ENCODE measurements at places on chromosomes 5 and 9. TPM values are rescaled to one million over a fixed set of nuclear protein-coding genes. Genes with fewer than 3 reads are reported as not detected.

GRCh38 chr5:69492391-69492922 is at the start of gene OCLN:
Gene OCLN, plus strand, starts transcription at chr5:69492790. Its CDS starts 11,455 bp downstream, at chr5:69504245.
- DNase-seq: peak; percentile 91

- no peak for DNase-seq
These were observed 8.3 kb downstream of the HNRNPH1 start for GRCh38 chr5:179615203-179615602.

- no peak for DNase-seq
These were observed 86.6 kb downstream of the EHMT1 start for GRCh38 chr9:137705443-137705863.

DNA sequence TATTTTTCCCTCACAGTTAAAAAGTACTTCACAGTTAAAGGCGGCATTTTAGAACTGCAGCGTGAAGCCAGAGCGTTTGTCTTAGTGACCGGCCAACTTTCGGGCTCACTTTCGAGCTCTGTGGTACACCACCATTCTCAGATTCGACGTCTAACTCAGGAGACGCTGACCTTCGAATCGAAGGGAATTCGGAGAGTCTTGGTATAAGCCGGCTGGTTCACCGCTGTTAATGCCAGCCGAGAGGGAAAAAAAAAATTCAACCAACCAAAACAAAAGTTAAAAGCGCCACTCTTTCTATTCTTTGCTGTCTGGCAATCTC is 544 bp upstream of the SNX24 start:
- DNase-seq: no peak

DNA sequence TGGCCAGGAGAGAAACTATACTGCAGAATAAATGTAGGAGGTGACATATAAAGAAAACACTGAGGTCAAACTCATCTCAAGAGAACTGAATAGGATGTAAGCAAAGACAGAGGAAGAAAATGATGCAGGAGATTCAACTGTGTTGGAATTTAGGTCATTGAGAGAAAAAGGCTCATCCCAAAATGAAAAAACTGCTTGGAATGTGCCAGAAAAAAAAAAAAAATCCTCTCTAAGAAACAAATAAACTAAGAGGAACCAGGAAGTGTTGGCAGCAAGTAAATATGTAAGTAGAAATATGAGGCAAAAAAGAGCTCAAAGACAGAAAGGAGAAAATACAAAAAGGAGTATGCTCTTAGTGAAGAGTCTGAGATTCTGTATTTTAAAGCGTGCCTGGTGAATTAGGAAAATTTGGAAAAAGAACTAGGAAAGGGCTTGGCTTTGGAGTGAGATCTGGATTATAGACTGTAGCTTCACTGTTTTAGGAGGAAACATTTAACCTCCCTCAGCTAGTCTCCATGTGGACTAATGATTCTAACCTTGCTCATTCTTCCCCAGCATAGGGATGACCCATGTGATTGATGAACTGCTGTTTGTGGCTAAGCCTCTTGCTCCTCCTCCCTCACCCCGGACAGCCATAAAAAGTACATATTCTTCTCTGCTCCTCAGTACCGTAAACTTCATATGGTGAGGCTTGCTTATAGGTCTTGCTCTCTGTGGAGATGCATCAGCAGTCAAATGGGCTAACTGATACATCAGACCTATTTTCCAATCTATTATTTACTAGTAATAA is 185.6 kb upstream of the POU5F2 start:
- DNase-seq: no peak

DNA sequence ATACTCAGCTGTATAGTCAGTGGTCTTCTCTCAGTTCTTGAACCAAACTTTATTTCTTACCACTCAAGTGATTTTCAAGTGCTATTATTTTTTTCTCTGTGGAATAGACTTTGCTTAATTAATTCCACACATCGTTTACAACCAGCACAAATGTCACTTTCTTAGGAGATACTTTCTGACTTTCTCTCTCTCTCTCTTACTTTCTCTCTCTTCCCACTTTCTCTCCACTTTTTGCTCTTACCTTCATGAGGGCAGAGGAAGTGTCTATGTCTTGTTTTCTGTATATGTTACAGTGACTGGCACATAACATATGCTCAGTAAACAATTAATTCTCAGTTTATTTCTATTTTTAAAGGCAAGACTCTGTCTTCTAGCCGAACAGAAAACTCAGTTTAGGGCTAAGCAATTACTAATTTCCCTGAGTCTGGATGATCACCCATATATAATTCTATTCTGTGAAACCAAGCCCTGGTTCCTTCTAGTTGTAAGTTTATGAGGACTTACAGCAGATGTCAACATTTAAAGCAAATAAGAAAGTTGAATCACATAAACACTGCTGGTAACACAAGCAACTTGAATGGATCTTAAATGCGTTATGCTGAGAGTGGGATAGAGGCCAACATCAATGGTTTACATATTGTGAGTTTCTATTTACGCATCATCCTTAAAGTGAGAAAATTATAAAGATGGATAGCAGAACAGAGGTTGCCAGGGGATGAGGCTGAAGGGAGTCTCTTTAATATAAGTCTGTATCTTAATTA is 791.4 kb downstream of the MTRR start:
- DNase-seq: no peak

DNA sequence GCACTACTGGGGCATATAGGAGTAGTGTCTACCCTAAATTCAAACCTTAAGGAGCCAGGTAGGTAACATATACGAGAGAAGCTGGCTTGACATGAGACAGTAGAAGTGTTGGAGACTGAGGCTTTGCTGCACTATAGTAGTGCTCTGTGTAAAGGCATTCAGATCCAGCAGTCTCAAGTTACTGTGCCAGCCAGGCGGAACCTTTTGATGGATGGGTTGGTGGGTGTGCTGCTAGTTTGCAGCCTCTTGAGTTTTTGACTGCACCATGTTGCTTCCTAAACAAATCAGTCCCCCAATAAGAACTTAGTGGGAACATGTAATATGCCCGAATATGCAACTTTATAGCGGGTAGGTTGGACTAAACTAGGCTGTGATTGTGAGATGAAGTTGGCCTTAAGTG is 1.5 kb downstream of the CLTA start:
- DNase-seq: no peak

DNA sequence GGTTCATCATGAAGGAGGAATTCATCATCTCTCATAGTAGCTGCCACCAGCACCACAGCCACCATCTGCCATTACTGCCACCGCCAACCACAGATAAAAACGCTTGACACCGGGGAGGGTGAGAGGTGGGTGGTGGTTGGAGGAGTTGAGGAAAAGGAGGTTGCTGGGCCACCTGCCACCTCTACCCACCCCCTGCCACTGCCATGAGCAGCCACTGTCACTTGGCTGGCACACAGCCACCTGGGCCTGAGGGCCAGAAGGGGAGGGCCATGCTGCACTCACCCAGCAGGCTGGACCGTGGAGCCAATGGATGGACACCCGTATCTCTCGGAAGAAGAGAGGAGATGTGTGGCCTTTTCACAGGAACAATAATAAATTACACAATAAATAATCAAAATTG is 31.3 kb upstream of the SLC36A2 start:
- no peak for DNase-seq

DNA sequence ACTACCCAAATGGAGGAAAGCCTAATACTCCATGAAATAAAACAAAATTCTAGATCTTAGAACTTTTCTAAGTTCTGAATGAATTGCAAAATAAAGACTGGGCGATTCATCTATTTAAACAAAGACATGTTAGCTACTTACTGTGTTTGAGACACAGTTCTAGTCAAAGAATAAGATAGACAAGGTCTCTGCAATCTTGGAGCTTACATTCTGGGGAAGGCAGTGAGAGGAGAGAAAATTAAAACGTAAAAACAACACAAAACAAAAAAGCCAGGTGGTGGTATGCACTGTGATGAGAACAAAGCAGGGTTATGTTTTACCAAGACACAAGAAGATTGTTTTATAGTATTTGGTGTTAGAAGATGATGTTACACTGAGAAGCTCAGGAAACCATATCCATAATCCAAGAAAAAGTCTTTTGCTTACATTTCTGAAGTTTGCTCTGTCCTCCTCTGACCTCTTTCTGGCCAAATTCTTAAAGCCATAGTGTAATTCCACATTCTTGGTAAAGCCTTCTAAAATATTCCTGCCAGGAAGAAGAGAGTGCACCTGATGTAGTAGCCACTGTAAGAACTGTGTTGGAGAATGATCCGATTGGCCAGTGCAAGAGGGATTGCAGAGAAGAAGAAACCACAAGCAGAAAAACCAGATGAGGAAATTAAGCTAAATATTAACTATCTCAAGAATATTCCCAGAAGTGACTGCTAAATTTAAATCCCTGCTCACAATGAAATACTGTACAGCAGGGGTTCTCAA is 218.4 kb downstream of the PCSK1 start:
- DNase-seq: peak; percentile 34

DNA sequence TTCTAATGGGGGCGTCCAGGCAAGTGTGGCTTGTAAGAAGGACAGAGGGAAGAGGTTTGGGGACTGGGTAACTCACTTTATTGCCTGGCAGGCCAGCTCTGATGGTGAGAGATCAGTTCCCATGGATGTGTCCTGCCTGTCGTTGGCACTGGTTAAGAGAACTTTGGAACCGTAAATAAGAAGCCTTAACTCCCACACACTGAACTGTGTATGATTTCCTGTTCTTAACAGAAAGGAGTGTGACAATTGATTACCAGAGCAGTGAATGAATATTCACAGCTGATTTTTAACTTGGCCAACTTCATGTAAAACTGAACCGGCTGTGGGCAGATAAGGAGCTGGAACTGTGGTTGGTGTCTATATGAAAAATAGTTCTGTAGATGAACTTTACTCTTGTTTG is 63.2 kb downstream of the MEGF10 start:
- peak; percentile 51 for DNase-seq

DNA sequence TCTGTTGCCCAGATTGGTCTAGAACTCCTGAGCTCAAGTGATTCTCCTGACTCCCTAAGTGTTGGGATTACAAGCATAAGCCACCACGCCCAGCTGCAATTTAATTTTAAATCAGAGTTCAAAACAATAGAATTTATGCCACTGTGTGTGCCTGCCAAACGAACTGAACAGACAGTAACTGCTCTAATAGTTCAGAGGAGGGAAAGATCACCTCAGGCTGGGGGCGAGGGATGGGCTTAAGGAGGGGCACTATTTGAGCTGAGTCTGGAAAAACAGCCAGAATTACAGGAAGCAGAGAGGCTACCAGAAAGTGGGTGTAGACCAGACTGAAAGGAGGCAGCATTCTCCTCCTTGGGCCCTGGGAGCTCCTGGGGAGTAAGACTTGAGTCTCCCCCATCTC is 12.2 kb downstream of the NOL6 start:
- DNase-seq: no peak

- DNase-seq: no peak
These were observed 112.6 kb upstream of the CACNA1B start for GRCh38 chr9:137764981-137765380.

- DNase-seq: no peak
These were observed 222.2 kb downstream of the LURAP1L start for GRCh38 chr9:12997009-12997408.

DNA sequence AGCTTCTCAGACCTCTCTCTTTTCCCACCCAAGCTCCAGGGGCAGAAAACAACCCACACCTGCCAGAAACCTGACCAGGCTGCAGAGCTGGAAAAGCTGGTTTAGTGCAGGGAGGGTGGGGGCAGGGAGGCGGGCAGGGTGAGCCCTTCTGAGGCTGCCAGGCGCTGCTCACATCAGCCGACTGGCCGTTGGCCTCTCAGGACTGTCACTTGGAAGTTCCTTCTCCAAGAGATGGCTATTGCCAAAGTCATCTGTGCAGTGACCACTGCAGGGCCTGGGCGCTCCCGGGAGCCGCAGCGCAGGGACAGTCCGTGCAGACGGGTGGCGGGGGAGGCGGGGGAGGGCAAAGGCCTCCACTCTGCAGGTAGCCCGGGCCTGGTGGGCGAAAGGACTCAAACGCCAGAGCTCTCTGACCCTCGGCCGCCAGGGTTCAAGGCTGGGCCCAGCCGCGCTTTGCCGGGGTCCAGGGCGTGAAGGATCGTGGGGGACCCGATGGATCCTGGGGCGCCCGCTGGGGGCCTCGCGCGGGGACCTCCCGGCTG is 205.0 kb upstream of the IER5L start:
- peak; percentile 81 for DNase-seq

- DNase-seq: no peak
These were observed 8.2 kb downstream of the GALNT10 start for GRCh38 chr5:154198611-154199230.

GRCh38 chr5:60522292-60522905 is 177.6 kb downstream of the DEPDC1B start:
- no peak for DNase-seq

GRCh38 chr9:117073539-117074341 is 341.1 kb downstream of the ASTN2 start:
- no peak for DNase-seq

DNA sequence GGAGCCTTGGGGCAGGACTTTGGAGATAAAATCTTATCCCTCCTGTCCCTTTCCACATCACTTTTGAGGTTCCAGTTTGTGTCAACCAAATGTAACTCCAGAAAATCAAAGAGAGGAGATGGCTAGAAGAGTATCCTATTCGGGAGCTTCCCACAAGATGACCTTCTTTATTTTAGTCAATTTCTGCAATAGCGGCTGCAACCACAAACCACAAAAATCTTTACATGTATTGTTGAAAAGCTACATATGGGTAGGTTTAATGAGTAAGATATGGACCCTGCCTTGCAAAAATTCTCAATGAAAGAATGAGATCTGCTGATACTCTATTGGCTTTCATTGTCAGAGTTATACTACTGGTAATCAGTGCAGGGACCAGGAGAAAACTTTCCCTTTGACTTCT is 92.2 kb upstream of the MAMDC2 start:
- DNase-seq: no peak

- DNase-seq: no peak
These were observed 293.8 kb downstream of the SLIT3 start for GRCh38 chr5:169006842-169007790.

GRCh38 chr5:179759581-179760551 is 27.2 kb downstream of the MAML1 start:
- DNase-seq: no peak

DNA sequence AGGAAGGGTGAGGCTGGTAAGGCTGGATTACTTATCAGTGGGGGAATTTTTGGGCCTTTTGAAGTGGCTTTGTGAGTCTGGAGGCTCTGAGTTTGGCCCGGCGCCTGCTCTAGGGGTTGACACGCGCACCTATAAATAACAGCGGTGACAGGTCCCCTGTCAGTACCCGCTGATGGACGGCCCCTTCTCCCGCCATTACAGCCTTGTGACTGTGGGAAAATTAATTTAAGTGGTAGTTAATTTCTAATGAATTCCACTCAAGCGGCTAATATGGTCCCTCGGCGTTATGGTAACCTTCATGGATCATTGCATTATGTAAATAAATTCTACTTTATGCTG is 16.5 kb downstream of the MRPL36 start:
- DNase-seq: no peak

Gene TAF1L
- polyA plus RNA-seq: 0.03 TPM

Gene SRA1
- 21.7 TPM for polyA plus RNA-seq

Gene FOXI1
- polyA plus RNA-seq: 0.03 TPM

Gene PIP5K1B
- 57.9 TPM for polyA plus RNA-seq

Gene ENTPD8
- polyA plus RNA-seq: 14.2 TPM

Gene LRRC19
- polyA plus RNA-seq: 83.7 TPM

Gene MAT2B
- 101 TPM for polyA plus RNA-seq

Gene PCDHB2
- 1.7 TPM for polyA plus RNA-seq

Gene TXNDC15
- 39.0 TPM for polyA plus RNA-seq

Gene AK8
- polyA plus RNA-seq: 2.6 TPM

Data from large intestine (tissue), 12 donors.